Stimulated activated CD8-positive, alpha-beta memory T cell treated with anti-CD3 and anti-CD28 coated beads, Interleukin-15, amount 100 ng/mL, for 4 hours (primary cell): ENCODE measurements at places on chromosomes 6 and 20.
A peak's percentile ranks its signal among the peaks of the same experiment; 100 is the strongest.

DNA sequence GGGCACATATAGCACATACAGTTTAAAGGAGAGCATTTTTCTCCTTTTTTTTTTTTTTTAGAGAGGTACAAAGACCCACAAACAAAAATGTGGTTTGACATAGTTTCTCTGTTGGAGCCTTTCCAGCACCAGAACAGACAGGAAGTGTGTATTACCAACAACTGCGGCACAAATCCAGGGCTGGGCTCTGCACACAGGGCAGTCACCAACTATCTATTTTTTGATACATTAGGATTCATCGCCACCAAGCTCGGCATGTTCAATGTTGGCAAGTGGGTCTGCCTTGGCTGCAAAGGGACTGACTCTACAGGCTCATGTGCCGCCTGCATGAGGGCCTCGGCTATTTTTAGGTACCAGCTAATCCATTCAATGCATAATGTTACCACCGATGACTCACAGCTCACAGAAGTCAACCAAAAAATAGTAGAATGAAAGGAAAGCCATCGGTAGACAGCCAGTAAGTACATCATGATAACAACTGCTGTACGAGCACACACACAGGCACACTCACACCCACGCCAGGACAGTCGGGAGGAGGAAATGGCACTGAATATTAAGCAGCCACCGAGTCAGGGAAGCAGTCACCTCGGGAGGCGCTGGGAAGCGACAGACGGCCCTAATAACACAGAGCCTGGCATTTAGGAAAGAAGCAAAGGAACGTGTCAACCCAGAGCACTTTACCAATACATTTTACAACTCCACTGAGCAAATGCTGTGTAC lies 81.6 kb downstream of the GMPR start:
- DNase-seq = peak; percentile 50

GRCh38 chr6:144581812-144582537 lies 296.8 kb downstream of the UTRN start:
- no peak for DNase-seq

DNA sequence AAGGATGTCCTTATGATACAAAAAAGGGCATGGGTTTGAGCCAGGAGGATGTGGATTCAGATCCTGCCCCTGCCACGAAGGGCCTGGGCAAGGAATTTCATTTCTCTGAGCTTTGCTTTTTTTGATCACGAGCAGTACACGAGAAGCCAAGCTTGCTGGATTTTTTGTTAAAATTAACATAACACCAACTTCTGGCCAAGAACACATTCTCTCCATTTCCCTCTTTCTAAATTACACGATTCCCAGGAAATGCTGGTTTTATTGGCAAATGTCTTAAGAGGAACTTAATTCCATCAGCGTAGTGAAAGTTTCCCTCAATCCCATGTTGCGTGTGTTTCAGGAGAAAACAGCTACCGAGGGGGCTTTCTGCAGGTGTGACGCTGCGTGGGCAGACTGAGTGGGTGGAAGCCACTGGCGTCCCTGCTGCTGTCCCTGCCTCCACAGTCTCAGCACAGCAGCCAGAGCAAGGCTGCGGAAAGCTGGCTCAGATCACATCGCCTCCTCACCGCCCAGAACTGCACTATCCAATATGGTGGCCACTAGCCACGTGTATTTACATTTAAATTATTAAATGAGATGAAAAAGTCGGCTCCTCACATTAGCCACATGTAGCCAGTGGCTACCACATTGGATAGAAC lies 120.8 kb upstream of the INSM1 start:
- no peak for DNase-seq

- no peak for DNase-seq
Observed at GRCh38 chr6:118660218-118660569, 8.8 kb upstream of the CEP85L start.

DNA sequence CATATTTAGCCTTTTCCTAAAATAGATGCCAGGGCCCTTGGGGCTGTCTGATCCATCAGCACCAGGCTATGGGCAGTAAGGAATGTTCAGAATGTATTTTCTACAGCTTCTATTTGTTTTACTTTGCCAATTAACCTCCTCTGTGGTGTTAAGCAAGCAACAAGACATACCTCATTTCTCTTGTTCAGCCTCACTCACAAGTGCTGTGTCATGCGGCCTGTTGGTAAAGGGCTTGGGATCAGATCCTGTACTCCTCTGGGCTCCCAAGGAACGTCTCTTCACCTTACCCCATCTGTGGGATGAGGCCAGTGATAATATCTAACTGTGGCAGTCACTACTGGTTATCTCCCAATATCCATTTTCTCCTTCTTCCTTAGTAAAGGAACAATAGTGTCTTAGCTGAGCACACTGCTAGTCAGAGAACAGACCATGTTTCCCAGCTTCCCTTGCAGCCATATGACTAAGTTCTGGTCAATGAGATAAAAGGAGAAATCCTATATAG lies 7.0 kb upstream of the DSTN start:
- no peak for DNase-seq

DNA sequence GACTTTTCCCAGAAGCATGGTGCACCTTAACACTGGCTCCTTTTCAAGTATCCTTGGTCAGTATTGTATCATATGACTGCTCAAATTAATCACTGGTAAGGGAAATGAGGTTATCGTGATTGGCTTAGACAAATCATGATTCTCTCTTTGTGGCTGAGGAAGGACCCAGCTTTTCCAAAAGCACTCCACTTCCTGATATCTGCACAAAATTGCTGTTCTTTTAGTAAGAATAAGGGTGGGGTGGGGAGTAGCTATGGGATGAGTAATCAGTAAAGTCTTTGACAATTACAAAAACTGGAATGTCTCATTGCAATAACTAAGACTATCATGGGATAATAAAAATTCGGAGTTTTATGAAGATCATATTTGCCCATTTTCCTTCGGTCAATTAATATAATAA lies 9.0 kb upstream of the RIPPLY2 start:
- no peak for DNase-seq

DNA sequence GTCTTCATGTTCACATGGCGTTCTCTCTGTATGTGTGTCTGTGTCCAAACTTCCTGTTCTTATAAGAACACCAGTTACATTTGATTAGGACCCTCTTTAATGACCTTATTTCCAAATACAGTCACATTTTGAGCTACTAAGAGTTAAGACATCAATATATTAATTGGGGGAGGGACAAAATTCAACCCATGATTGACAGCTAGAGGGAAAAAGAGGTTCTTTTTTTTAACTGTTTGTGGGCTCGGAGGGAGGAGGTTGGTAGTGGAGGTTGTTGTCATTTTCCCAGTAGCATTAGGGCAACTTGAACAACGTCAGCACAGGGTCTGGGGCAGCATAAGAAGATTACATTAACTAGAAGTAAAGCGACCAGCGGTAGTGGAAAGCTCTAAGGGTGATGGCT lies 2.3 kb upstream of the GMDS start:
- DNase-seq = no peak
